ENCODE measurements at places on chromosomes 4 and X.

DNA sequence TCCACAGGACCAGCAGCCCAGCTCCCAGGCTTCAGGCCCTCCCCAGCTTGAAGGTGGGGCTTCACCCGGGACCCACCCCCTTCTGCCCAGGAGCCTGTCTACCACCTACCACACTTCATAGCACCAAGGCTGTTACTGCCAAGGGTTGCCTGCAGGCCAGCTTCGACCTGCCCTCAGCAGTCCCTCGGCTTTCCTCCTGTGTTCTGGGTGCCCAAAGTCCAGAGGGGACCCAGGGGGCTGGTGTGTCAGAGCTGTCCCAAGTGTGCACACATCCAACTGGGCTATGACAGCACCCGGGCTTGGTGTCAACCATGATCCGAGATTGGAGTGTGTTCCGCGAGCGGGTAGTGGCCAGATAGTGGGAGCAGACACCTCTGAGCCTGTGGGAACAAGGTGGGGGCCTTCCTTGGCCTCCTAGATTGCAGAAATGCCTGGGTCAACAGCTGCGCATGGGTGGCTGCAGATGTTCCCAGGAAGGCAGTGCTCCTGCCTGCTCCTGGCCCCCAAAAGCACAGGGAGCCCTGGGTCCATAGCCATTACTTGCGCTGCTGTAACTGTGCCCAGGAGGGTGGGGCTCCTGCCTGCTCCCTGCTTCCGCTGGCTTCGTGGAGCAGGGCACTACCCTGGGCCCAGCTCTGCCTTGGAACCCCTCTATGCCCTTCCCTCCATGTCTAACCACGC is 16.8 kb downstream of the SULT1B1 start:
- H3K36me3 ChIP-seq: no peaks in the 10 kb centered on the region
- H3K27ac ChIP-seq: no peak overlapping the region
- H3K4me1 ChIP-seq: no peaks in the 10 kb centered on the region
- H3K4me3 ChIP-seq: no peak overlapping the region
- H3K27me3 ChIP-seq: no peaks in the 10 kb centered on the region

GRCh38 chrX:107562482-107562881 is 65.8 kb upstream of the PRPS1 start:
- peaks cover 3% of the 10 kb centered on the region for H3K4me1 ChIP-seq
- H3K4me3 ChIP-seq: no peak overlapping the region
- H3K27ac ChIP-seq: no peak overlapping the region
- H3K36me3 ChIP-seq: no peaks in the 10 kb centered on the region
- DNase-seq: no peak

DNA sequence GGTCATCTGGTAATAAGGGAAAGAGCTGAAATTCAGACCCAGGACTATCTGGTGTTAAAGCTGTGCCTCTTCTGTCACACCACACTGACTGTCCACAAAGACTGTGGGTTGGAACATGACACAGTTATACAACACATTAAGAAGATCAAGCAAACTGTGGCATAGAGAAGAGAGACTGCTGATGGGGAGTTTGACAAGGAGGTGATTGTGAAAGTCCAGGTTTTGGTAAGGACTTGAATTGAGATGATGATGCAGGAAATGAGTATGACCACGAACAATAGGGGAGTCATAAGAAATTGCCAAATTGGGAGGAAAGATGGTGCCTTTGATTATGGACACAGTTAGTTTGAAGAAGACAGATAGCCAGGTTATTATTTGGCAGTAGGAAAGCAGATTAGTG is 163.4 kb downstream of the PDGFRA start:
- no peaks in the 10 kb centered on the region for H3K27me3 ChIP-seq
- H3K4me1 ChIP-seq: no peaks in the 10 kb centered on the region
- H3K27ac ChIP-seq: no peak overlapping the region
- no peak for DNase-seq

GRCh38 chr4:100359441-100359840 is 158.4 kb downstream of the EMCN start:
- H3K27ac ChIP-seq: no peak overlapping the region
- DNase-seq: no peak
- no peaks in the 10 kb centered on the region for H3K4me1 ChIP-seq
- H3K27me3 ChIP-seq: peaks cover 4% of the 10 kb centered on the region
- H3K36me3 ChIP-seq: no peaks in the 10 kb centered on the region

- H3K27ac ChIP-seq: no peak overlapping the region
- no peaks in the 10 kb centered on the region for H3K36me3 ChIP-seq
- DNase-seq: no peak
- peaks cover 8% of the 10 kb centered on the region for H3K4me1 ChIP-seq
- no peak overlapping the region for H3K4me3 ChIP-seq
Observed at GRCh38 chr4:38499101-38499500, 164.9 kb upstream of the KLF3 start.

GRCh38 chr4:179563741-179564140 is 2121.5 kb upstream of the AGA start:
- no peaks in the 10 kb centered on the region for H3K36me3 ChIP-seq
- H3K4me3 ChIP-seq: no peak overlapping the region
- no peak overlapping the region for H3K27ac ChIP-seq
- DNase-seq: no peak
- H3K27me3 ChIP-seq: no peaks in the 10 kb centered on the region

DNA sequence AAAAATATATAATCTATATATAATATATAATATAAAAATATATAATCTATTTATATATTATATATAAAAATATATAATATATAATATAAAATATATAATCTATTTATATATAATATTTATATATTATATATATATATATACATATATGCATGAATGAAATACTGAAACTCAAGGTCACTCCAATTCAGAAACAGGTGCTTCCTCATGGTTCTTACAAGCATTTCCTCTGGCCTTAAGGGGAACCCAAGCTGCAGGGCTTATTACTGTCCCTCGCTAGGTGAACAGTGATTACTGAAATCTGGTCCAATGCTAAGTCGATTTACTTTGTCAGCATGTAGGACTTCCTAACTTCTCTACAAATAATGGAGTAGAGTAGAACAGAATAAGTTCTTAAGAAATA is 174.3 kb downstream of the GPM6A start:
- no peaks in the 10 kb centered on the region for H3K36me3 ChIP-seq
- H3K4me1 ChIP-seq: no peaks in the 10 kb centered on the region
- no peak for DNase-seq
- H3K4me3 ChIP-seq: no peak overlapping the region
- no peak overlapping the region for H3K27ac ChIP-seq

DNA sequence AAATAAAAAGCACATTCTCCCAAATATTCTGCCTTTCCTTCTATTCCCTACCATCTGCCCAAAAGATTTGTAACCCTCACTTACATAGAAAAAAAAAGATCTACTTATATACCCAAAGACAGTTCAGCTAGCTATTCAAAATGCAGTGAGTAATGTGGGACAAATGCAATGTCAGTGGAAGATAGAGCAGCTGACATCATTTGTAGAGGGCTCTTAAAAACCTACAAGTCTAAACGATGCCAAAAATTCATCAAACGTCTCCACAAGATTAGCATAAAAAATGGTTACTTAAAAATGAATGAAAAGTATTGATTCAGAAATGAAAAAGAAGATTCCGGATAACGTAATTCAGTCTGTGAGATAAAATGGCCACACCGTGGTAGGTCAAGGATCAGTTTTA is 96.5 kb downstream of the ASB9 start:
- H3K27me3 ChIP-seq: peaks cover 4% of the 10 kb centered on the region
- no peak overlapping the region for H3K4me3 ChIP-seq
- peaks cover 6% of the 10 kb centered on the region for H3K4me1 ChIP-seq

GRCh38 chrX:101977106-101977505 is 45.3 kb upstream of the ZMAT1 start:
- H3K27me3 ChIP-seq: no peaks in the 10 kb centered on the region
- no peaks in the 10 kb centered on the region for H3K36me3 ChIP-seq
- no peak overlapping the region for H3K27ac ChIP-seq
- H3K4me3 ChIP-seq: no peak overlapping the region
- DNase-seq: no peak

DNA sequence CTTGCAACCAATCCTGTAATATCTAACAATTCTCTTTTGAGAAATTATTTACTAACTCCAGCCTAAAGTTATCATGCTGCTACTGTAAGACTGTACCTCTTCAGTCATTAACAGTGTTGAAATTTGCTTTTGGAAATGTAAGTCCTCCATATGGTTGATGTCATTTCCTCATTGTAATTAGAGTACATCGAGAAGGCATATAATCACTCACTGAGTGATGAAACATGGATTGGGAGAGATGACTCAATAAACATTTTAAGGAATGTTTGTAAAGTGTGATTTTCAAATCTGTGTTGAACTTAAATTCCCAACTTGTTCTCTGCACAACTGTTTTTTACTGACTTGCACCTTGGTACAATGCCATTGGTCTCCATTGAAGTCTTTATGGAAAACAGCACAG is 61.2 kb downstream of the HMGB2 start:
- H3K27ac ChIP-seq: no peak overlapping the region
- H3K27me3 ChIP-seq: no peaks in the 10 kb centered on the region
- no peaks in the 10 kb centered on the region for H3K4me1 ChIP-seq
- no peak for DNase-seq
- H3K4me3 ChIP-seq: no peak overlapping the region
- no peaks in the 10 kb centered on the region for H3K36me3 ChIP-seq

GRCh38 chr4:122709236-122709635 is 23.3 kb upstream of the BBS12 start:
- DNase-seq: no peak

GRCh38 chrX:41689711-41690110 is 938 bp downstream of the GPR34 start:
- no peak for DNase-seq
- peaks cover 35% of the 10 kb centered on the region for H3K4me1 ChIP-seq
- no peak overlapping the region for H3K27ac ChIP-seq
- H3K27me3 ChIP-seq: no peaks in the 10 kb centered on the region

DNA sequence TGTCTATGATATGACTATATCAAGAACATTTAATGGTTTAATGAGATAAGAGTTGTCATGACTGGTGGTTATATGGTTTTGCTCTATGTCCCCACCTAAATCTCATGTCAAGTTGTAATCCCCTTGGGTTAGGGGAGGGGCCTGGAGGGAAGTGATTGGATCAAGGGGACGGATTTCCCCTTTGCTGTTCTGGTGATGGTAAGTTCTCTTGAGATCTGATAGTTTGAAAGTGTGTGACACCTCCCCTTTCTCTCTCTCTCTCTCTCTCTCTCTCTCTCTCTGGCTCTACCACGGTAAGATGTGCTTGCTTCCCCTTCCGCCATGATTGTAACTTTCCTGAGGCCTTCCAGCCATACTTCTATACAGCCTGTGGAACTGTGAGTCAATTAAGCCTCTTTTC is 803.4 kb downstream of the TRIML1 start:
- H3K36me3 ChIP-seq: no peaks in the 10 kb centered on the region
- H3K4me3 ChIP-seq: no peak overlapping the region
- no peaks in the 10 kb centered on the region for H3K4me1 ChIP-seq
- H3K27me3 ChIP-seq: no peaks in the 10 kb centered on the region

DNA sequence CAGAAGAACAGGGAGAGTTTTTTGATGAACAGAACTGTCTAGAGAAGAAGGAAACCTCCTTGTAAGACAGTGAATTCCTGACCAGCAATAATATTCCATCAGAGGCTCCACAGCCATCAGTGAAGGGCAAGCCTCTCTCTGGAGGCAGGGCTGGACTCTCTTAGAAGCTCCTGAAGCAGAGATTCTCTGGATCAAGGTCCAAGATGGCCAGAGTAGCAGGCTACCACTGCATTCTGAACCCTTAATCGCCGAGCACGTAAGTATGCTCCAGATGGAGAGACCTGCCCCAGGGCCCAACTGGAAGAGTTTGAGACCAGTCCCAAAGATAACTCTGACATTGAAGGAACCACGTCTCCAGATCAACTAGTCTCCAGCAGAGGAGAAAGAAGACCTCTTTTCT is 16.4 kb downstream of the GABRE start:
- H3K27me3 ChIP-seq: no peaks in the 10 kb centered on the region
- no peak overlapping the region for H3K27ac ChIP-seq
- no peaks in the 10 kb centered on the region for H3K4me1 ChIP-seq
- DNase-seq: no peak

DNA sequence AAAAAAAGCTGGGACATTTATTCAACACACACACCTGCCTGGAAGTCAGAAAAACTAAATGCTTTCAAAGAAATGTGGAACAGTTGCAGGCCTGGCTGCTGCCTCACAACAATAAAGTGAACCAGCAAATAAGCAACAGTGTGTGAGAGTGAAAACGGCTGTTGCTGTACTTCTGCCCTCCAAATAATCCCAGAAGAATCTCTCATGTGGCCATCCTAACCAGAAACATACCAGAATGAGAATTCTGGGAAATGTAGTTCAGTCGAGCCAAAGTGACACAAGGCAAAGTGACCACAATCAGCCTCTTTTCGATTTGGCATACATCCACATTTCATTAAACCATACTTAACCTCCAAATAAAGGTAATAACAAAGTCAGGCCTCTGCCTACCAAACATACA is 204.5 kb downstream of the SLC7A11 start:
- DNase-seq: no peak
- no peak overlapping the region for H3K4me3 ChIP-seq
- H3K27ac ChIP-seq: no peak overlapping the region
- H3K36me3 ChIP-seq: no peaks in the 10 kb centered on the region
- H3K4me1 ChIP-seq: no peaks in the 10 kb centered on the region

- H3K27me3 ChIP-seq: peaks cover 15% of the 10 kb centered on the region
- H3K36me3 ChIP-seq: peaks cover 25% of the 10 kb centered on the region
- DNase-seq: peak; percentile 28
- H3K27ac ChIP-seq: peak overlapping the region; percentile 84
Observed at GRCh38 chr4:185210102-185210981, 944 bp downstream of the SNX25 start.

- no peaks in the 10 kb centered on the region for H3K4me1 ChIP-seq
- H3K4me3 ChIP-seq: no peak overlapping the region
- no peaks in the 10 kb centered on the region for H3K27me3 ChIP-seq
Observed at GRCh38 chr4:8917868-8918783, 46.5 kb upstream of the HMX1 start.

- no peak for DNase-seq
- H3K4me3 ChIP-seq: no peak overlapping the region
- H3K4me1 ChIP-seq: no peaks in the 10 kb centered on the region
- no peaks in the 10 kb centered on the region for H3K36me3 ChIP-seq
- H3K27me3 ChIP-seq: no peaks in the 10 kb centered on the region
Observed at GRCh38 chrX:96244955-96245354, 439.7 kb upstream of the DIAPH2 start.

- H3K27ac ChIP-seq: no peak overlapping the region
- H3K27me3 ChIP-seq: no peaks in the 10 kb centered on the region
- DNase-seq: no peak
- no peak overlapping the region for H3K4me3 ChIP-seq
Observed at GRCh38 chr4:148800940-148801339, 358.7 kb upstream of the NR3C2 start.

DNA sequence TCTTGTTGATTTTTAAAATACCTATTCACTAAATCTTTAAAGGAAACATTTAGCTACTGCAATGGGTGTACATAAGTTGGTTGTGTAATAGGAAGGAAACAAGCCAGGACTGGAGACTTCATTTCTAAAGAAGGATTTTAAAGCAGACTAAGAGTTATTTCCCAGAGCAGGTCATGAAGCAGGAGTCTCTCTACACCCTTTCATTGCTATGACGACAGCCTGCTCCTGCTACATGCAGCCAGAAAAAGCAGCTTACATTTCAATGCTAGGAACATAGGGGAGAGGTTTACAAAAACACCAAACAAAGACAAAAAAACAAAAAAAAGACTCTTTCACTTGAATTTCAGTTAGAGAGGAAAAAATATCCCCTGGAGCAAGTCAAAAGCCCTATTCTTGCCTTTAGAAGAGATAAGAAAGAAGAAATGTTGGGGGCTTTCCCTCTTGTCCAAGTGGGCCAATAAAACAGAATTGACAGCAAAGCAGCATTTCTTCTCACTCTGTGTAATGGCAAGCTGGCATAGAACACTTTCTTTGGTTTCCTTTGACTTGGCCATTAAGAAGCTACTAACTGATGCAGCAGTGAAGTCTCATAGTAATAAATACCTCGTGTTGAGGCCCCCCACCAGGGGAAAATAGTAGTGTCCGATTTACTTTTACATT is 3.4 kb downstream of the SPARCL1 start:
- H3K36me3 ChIP-seq: no peaks in the 10 kb centered on the region
- H3K4me3 ChIP-seq: no peak overlapping the region
- no peak for DNase-seq
- H3K4me1 ChIP-seq: no peaks in the 10 kb centered on the region
- H3K27me3 ChIP-seq: peaks cover 5% of the 10 kb centered on the region
- no peak overlapping the region for H3K27ac ChIP-seq
